ENCODE measurements at places on chromosomes 13 and 19.

- no peak for DNase-seq
Measured at GRCh38 chr19:48685583-48685982, 10.2 kb upstream of the FUT2 start.

GRCh38 chr13:60788156-60788829 is 391.3 kb downstream of the TDRD3 start:
- no peak for DNase-seq

DNA sequence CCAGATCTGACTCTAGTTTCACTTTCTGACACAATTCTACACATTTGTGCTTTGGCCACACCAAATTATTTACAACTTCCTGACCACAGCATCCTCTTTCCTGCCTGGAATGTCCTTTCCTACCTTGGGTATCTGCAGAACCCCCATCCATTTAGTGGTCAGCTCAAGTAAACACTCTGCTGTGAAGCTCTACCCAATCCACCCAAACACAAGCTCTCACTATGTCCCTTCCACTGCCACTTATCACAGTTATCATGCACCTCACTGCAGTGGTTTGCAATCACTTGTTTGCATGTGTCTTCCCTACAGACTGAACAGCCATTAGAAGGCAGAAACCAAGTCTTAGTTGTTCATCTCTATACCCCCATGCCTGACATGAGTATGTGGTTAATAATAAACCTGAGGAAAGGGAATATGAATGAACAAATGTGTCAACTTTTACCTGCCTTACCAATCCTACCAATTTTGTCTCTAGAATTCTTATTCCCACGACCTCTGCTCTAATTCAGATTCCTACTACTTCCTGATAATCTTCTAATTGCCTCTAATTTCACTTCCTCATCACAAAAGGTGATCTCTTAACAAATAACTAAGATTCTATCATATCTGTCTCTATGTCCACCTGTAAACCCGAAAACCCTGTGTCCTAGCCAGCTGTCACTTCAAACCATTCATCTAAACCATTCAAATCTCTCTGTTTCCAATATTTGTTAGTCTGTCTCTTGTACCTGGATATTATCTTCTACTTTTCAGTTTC is 25.1 kb downstream of the LNX2 start:
- DNase-seq = no peak

GRCh38 chr13:92260363-92260762 is 861.9 kb downstream of the GPC5 start:
- DNase-seq = no peak

- no peak for DNase-seq
Measured at GRCh38 chr13:35987572-35988513, 143.3 kb downstream of the DCLK1 start.

GRCh38 chr19:30760014-30760413 is 387.8 kb downstream of the ZNF536 start:
- no peak for DNase-seq

Data from activated T-helper 1 cell treated with anti-CD3 and anti-CD28 coated beads, Interleukin-2, amount 50 U/mL, for 16 hours (primary cell).